ENCODE measurements at places on chromosomes 3 and 15. TPM values are rescaled to one million over a fixed set of nuclear protein-coding genes. Genes with fewer than 3 reads are reported as not detected.

GRCh38 chr3:144028798-144029411 lies 57.3 kb downstream of the DIPK2A start:
- peaks cover 3% of the 10 kb centered on the region for H3K4me1 ChIP-seq
- peaks cover 4% of the 10 kb centered on the region for H3K36me3 ChIP-seq
- H3K4me3 ChIP-seq = no peak overlapping the region

DNA sequence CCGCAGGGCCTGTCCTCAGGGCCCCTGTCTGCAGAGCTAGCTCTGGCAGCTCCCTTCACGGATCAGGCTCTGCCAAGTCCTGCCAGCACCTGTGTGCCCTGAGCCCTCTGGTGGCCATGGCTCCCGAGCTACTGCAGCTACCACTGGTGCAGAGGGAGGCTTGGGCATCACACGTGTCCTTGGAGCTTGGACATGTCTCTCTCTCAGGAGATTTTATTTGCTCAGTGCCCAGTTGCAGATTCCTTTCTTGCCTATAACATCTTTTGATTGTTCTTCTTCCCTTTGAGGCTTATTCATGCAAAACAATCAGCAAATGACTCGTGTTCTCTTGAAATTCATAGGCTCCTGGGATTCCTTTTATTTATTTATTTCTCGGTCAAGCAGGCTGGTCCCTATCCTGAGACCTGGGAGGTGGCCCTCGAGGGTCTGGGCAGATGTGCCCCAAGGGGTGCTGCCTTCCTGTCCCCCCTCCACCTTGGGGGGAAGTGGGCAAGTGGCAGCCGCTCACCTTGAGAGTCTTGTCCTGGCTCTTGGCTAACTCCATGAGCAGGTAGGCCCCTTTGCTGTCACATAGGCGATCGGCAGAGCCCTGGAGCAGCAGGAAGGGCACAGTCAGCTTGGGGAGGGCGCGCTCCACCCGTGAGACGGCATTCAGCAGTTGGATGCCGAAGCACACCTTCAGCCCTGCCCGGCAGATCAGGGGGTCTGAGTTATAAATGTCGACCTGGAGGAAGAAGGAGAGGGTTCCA lies 21.9 kb downstream of the ABTB1 start:
- H3K27ac ChIP-seq = no peak overlapping the region
- peaks cover 21% of the 10 kb centered on the region for H3K4me1 ChIP-seq
- H3K27me3 ChIP-seq = no peaks in the 10 kb centered on the region
- H3K4me3 ChIP-seq = no peak overlapping the region

DNA sequence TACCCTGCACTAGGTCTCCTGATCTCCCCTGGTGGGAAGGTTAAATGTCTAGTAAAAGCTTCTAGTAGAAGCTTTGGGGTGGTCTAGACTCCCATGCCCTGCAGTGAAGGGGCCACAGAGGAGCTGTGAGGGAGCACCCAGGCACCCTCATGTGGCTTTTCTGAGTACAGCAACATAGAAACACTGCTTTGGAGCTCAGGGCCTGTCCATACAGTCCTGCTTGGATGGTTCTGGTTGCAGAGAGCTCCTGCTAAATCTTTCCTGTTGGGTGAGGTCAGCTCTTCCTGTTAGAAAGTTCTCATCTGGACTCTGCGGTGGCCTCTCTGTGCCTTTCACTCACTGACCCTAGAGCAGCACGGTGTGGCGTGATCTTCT lies 47.8 kb downstream of the GPD1L start:
- H3K36me3 ChIP-seq = no peaks in the 10 kb centered on the region
- no peaks in the 10 kb centered on the region for H3K4me1 ChIP-seq
- H3K27ac ChIP-seq = no peak overlapping the region
- H3K27me3 ChIP-seq = no peaks in the 10 kb centered on the region
- H3K4me3 ChIP-seq = no peak overlapping the region
- DNase-seq = no peak

GRCh38 chr3:47711596-47711995 lies 70.1 kb downstream of the SMARCC1 start:
- DNase-seq = no peak
- no peaks in the 10 kb centered on the region for H3K4me1 ChIP-seq
- no peak overlapping the region for H3K27ac ChIP-seq
- H3K4me3 ChIP-seq = no peak overlapping the region
- H3K27me3 ChIP-seq = no peaks in the 10 kb centered on the region

GABRB3 gene
- 23.7 TPM for total RNA-seq

DNA sequence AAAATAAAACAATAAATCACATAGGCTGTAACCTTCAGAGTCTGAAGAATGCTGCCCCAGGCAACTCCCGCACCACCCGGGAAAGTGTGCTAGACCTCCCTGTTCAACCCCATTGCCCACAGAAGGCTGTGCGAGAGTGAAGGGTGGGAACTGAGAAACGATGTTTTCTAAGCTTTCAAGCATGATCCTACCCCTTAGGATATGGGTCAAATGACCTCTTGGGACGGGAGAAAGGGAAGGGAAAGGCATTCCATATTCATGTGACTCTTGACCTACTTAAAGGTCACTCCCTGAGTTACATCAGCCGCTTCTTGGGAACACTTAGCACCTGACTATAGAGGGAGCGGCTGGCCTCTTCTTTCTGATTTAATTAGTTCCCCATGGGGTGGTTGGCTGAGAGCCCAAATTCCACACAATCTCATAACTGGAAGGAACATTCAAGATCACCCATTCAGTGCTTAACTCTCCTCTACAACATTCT lies 114.7 kb upstream of the SLC24A5 start:
- H3K4me3 ChIP-seq = no peak overlapping the region
- no peak for DNase-seq
- H3K4me1 ChIP-seq = peaks cover 6% of the 10 kb centered on the region

DNA sequence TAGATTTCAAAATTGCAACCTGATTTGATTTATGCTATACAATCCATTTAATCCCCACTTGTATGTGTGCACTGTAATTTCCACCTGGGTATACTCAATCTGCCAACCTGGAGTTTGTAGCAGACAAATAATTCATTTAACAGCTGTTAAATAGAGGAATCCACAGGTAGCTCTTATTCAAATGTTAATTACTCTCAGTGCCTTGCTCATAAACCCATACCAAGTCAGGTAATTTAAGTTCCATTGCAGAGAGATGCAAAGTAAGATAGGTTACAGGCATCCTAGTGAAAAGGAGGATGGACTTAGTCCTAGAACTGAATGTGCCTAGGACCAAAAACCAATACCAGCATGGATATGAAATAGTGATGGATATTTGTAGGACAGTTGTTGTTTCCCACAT lies 674.2 kb downstream of the TBL1XR1 start:
- H3K4me1 ChIP-seq = no peaks in the 10 kb centered on the region
- H3K27ac ChIP-seq = no peak overlapping the region

CLDN1 gene
- total RNA-seq = 0.14 TPM

DNA sequence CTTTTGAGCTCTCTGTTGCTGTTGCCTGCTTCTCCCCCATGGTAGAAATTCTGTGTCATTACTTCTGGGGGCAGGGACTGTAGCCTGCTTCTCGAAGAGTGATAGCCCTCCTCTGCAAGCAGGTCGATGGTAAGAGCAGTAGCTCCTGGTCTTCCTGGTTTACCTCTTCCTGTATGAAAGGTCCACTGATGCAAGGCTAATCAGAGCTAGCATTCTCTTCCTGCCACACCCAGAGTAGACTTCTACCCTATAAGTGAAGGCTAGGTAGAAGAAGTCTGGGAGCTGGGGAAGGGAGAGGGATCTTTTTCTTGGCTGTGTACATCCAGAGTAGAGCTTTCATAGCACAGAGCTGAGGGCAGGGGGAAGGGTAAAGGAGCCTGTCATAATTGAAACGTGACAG lies 357.0 kb downstream of the SQOR start:
- no peak for DNase-seq
- H3K4me1 ChIP-seq = no peaks in the 10 kb centered on the region
- H3K27me3 ChIP-seq = no peaks in the 10 kb centered on the region
- no peaks in the 10 kb centered on the region for H3K36me3 ChIP-seq
- H3K27ac ChIP-seq = no peak overlapping the region

HTR3E gene
- total RNA-seq = not detected

GRCh38 chr3:177830411-177830849 lies 633.1 kb upstream of the TBL1XR1 start:
- H3K27ac ChIP-seq = no peak overlapping the region
- no peak overlapping the region for H3K4me3 ChIP-seq
- no peak for DNase-seq
- H3K27me3 ChIP-seq = no peaks in the 10 kb centered on the region
- peaks cover 13% of the 10 kb centered on the region for H3K4me1 ChIP-seq
- H3K36me3 ChIP-seq = no peaks in the 10 kb centered on the region

GRCh38 chr3:102018551-102018950 lies 169.2 kb downstream of the NFKBIZ start:
- H3K36me3 ChIP-seq = no peaks in the 10 kb centered on the region
- peaks cover 10% of the 10 kb centered on the region for H3K27me3 ChIP-seq
- H3K4me1 ChIP-seq = no peaks in the 10 kb centered on the region
- no peak for DNase-seq
- no peak overlapping the region for H3K4me3 ChIP-seq

IL17RB gene
- 3.1 TPM for total RNA-seq

DNAJC13 gene
- 36.0 TPM for total RNA-seq

GRCh38 chr3:10700821-10701220 lies 115.2 kb upstream of the SLC6A11 start:
- no peak overlapping the region for H3K27ac ChIP-seq
- H3K4me1 ChIP-seq = peaks cover 9% of the 10 kb centered on the region
- H3K27me3 ChIP-seq = peaks cover 85% of the 10 kb centered on the region
- H3K4me3 ChIP-seq = no peak overlapping the region

DNA sequence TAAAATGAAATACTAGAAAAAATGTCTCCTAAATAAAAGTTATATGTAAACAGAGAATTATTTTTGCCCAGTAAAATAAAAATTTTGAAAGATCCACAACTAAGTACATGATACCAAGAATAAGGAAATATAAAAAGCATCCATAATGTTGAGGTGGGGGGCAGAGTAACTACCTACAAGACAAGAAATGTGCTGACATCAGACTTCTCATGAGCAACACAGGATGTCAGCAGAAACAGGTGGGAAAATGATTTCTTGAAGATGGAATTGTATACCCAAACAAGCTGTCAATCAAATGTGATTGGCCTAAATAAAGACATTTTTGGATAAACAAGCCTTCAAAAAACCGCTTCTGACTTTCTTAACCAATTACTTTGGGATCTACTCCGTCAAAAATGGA lies 143.9 kb upstream of the LIPC start:
- no peak overlapping the region for H3K4me3 ChIP-seq
- no peaks in the 10 kb centered on the region for H3K27me3 ChIP-seq
- H3K36me3 ChIP-seq = no peaks in the 10 kb centered on the region
- no peak overlapping the region for H3K27ac ChIP-seq

Measured in neural crest cell (in vitro differentiated cells).